ENCODE measurements at places on chromosomes 7 and 10.

DNA sequence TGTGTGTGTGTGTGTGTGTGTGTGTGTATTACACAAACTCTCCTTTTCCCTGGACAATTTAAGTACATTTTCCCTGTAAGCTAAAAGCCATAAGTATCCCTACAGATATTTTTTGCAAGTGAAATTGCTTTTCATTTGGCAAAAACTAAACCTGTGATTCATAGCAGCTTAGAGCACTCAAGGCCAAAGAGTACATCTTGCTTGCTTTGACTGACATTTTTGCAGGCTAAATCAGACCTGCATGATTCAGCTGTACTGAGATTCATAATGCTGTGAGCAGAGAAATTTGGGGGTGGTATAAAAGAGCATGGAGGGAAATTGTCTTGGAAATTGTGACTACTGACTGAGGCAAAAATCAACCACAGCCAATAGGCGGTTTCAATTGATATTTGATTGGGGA lies 500.4 kb downstream of the GFRA1 start:
- DNase-seq, result no peak

DNA sequence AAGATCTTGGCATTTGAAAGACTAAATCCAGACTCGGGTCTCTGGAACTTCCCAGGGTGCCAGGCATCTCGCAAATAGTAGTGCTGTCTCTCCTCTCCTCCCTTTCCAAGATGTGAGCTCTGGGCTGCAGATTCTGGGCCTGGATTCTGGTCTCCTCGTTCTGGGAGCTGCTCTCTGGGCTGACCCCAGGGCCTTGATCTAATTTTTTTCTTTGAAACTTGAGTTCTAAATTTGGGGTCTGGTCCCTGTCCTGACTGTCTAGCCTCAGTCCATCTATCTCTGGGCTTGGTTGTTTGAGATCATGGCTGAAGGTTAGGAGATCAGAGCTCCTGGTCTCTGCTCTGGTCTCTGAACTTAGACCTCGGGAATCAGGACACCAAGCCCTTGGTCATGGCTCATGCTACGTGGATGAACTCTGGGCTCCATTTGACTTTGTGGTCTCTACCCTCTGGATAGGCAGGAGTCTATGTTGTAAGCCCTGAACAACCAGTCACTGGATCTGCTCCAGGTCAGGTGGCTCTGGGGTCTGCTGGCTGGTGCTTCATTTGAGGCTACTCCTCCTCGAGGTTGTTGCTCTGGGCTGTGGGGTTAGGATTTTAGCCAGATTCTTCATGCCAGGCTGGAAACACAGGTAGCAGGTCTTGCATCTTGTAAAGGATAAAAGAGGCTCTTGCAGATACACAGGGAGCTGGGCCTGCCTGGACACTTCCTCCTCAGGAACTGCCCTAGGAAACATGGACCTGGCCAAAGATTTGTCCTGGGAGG lies 8.0 kb upstream of the MBL2 start:
- no peak for DNase-seq

DNA sequence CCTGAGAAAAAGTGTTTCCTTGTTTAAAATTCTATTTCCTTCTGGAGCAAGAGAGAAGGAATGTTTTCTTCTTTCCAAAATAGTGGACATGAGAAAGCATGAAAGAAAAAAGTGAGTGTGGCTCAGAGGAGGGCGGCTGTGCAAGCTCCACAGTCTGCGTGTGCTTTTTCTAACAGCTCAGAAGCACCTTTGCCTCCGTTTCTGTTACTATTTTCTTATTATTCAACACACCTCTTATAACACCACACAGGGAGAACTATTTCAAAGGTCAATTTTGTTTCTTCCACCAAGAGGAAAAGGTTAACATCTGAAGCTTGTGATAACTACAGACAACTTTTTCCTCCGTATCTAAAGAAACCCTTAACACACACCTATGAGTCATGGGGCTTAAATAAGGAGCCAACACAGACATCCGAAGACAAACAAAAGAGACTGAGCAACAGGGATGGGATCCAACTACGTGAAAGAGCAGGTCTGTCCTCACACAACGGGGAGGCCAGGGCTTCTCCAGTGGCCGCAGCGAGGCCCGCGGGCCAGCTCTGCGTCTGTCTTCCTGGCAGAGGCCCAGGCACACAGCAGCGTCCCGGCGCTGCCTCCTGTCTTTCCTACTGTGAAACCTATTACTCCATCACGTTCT lies 36.2 kb upstream of the NCAPG2 start:
- no peak for DNase-seq

- DNase-seq, result no peak
These were observed 6.6 kb downstream of the EMX2 start for GRCh38 chr10:117549100-117549585.

GRCh38 chr7:42065942-42066341 lies 171.1 kb downstream of the GLI3 start:
- DNase-seq, result no peak

Data from stimulated activated CD4-positive, alpha-beta T cell treated with anti-CD3 and anti-CD28 coated beads, Interleukin-15, amount 100 ng/mL, for 48 hours (primary cell).